ENCODE measurements at places on chromosomes 2 and 18.

DNA sequence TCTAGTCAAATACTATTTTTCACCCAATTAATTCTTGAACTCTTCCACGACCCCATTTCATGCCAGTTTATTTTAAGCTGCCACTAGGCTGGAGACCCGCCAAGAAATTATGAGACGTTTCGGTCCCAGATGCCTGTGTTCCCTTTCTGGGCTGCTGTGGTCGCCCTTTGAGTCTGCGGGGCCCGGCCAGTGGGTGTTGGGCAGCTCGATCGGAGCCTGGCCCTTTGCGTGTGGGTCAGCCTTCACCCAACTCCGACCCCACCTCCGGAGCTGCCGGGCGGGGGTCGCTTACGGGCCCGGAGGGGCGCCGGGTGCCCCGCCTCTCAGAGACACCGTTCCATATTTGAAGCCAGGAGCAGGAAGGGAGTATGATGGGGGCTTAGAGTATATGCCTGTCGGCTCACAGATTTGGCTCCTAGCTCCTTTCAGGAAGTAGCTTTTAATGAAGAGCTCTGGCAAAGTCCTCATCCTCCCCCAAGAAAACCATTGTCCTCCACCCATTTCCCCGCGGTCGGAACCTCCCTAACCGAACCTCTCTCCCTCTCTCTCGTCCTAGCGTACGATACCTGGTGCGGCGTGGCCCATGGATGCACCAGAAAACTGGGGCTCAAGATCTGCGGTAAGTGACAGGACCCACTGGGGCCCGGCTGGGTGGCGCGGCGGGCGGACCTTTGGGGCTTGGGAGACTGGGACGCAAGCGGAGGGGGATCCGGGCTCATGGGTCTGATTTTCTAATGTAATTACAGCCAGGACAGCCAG, 5.0 kb downstream of the GAD1 start:
- DNase-seq = no peak

- no peak for DNase-seq
Observed at GRCh38 chr2:133085646-133086045, 415.6 kb upstream of the LYPD1 start.

DNA sequence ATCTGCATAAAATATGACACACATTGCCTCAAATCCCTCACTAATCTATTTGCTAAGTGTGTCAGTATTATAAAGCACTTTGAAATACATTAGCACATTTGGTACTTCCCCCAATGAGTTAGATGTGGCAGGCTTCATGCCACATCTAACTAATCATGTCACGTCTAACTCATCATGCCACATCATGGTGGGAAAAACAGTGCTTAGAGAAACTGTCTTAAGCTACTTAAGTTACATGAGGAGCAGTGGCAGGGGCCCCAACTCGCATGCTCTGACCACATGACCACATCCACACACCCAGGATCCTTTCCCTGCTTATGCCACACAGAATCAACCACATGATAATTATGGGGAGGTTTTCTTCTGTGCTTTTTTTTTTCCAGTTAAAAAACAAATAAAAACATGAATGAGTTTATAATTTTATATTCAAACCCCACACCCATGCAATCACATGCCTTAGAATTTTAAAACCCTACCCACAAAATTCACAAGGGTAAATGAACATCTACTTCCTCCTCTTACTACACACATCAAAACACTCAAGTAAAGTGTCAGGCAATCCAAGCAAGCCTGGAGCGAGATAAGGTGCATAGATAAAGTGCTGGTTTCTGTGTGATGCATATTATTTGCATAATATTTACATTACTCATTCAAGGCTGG, 1.6 kb downstream of the ABCA12 start:
- no peak for DNase-seq

GRCh38 chr2:104402825-104403224, 451.1 kb upstream of the POU3F3 start:
- no peak for DNase-seq

- DNase-seq = no peak
Observed at GRCh38 chr18:26963292-26963691, 97.8 kb upstream of the AQP4 start.

- no peak for DNase-seq
Observed at GRCh38 chr18:23629444-23629946, 33.2 kb downstream of the ANKRD29 start.

- DNase-seq = no peak
Observed at GRCh38 chr2:232879618-232880494, 9.8 kb downstream of the SNORC start.

GRCh38 chr18:13570856-13571495, 155.4 kb downstream of the FAM210A start:
- DNase-seq = no peak

- DNase-seq = no peak
Observed at GRCh38 chr2:9002313-9002636, 1.2 kb downstream of the MBOAT2 start.

DNA sequence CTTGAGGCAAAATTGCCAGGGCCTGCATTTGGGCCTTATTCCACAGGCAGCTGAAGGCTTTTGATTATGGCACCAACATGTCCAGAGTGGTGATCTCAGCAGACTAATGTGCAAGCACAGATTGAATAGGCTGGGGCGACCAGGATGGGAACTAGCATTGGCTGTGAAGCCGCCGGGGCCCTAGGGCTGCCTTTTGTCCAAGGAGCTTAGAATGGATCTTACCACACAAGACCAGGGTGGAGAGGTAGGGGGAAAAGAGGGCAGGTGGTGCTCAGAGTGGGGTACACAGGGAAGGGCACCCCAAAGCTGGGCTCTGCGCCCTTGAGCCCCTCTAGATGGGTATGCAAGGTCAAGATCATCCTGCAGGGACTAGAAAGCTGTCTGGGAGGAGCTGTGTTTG, 23.1 kb downstream of the PSD4 start:
- DNase-seq = no peak

GRCh38 chr2:95270541-95271081, 3.6 kb upstream of the PROM2 start:
- DNase-seq = no peak

DNA sequence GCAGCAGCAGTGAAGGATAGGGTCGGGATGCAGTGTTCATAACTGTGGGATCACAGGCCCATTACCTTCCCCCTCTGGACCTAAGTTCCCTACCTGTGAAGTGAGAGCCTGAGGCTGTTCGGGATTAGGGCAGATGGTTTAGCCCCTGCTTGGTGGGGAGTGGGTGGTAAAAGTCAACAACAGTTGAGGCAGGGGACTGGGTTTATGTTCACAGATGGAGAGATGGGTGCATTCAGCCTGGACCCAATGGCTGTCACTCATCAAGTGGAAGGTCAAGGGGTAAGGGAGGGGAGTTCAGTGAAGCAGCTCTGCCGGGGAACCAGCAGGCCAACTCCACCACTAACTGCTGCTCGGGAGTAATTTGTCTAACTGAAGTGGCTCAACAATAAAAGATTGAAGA, 180.4 kb downstream of the FAM210A start:
- DNase-seq = no peak

DNA sequence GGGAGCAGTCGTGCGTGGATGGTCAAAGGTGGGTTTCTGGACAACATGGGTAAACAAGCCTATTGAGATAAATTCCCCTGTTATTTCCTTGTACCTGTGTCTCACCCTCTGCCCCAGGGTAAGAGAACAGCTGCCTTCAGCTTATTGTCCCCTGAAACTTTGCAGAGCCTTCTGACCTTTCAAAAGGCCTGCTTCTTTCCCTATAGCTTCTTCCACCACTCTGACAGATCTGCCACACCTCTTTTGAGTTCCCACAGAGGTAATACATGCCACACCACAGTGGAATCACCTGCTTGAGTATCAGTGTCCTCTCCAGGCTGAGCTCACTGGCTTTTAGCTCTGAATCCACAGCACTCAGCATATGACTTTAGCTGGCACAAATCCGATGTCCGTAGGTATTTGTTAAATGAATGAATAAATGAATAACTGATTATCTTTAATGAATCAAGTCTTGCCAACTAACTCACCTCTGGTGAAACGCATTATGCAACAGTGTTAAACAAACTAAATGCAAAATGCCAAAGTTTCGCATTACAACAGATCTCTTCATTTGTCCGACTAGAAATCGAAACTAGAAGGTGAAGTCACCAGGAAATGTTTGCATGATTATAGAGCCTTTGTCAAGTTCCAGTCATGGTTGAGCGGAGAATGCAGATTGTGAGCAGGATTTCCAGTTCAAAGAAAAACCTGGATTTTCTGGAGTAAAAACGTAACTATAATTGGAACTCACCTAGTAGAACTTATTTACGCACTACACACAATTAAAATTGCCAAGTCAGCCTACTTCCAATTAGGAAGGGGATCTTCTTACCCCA, 16.4 kb downstream of the DYNAP start:
- no peak for DNase-seq

- no peak for DNase-seq
Observed at GRCh38 chr2:223588251-223588650, 13.9 kb downstream of the SCG2 start.

DNA sequence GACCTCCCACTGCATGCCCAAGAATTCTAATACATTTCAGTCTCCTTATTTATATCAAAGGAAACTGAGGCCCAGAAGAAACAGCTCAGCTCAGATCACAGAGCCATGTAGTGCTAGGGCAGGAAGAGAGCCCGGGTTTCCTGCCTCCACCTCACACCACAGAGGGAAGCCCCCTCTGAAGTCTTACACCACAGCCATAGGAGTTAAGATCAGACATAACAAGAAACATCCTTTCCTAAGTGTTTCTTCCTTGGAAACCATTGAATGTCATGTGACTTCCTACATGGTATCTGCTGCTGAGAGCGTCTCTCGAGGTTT, 102.1 kb downstream of the MTCL1 start:
- no peak for DNase-seq

DNA sequence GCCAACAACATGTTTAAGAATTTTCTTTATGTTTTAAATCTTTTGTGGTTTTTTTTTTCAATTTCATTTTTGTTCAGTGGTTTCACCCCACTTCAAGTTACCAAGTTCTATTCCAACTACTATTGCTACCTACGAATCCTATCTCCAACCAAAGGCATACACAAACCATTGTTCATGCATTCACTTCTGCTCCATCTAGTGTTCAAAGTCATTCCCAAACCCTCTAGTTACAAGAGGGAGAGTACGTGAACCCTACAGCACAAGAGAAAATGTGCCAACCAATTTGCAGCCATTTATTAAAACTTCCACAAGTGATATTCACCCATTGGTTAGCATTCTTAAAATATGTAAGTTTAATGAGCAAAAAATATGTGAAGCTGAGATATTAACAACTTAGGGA, 295.1 kb upstream of the KYNU start:
- DNase-seq = no peak

GRCh38 chr2:203697190-203697589, 9.2 kb upstream of the CD28 start:
- no peak for DNase-seq

DNA sequence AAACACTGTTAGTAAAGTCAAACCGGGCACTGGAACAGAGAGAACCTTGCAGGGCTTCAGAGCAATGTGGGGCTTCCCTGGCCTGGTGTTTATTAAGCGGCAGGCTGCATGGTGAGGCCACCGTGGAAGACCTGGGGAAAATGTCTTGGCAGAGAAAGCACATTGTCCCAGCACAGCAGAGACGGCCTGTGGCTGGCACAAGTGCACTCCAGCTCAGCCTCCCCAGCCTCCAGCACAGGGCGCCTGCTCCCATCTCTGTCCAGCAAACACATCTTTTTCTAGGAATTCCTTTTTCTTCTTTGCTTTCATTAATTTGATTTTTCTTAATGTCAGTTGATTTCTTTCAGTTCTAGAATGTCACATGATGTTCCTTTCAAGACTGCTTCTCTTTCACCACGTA, 138.2 kb upstream of the NFATC1 start:
- DNase-seq = no peak

DNA sequence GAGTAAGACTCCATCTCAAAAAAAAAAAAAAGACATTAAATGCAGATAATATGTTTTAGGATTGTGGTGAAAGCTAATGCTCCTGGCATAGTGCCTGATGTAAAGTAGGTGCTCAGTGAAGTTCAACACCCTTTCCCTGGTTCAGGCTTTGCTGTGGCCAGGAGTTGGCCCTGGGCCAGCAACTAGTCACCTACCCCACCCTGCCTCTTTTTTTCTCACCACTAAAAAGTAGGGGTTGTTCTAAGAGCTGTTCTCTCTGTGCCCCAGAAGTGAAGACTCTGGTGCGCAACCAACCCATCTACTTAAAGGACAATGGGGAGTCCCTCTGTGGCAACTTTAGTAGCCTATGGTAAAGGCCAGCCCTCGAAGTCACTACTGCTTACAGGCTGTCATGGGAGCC, 75.9 kb downstream of the DNMT3A start:
- DNase-seq = no peak

DNA sequence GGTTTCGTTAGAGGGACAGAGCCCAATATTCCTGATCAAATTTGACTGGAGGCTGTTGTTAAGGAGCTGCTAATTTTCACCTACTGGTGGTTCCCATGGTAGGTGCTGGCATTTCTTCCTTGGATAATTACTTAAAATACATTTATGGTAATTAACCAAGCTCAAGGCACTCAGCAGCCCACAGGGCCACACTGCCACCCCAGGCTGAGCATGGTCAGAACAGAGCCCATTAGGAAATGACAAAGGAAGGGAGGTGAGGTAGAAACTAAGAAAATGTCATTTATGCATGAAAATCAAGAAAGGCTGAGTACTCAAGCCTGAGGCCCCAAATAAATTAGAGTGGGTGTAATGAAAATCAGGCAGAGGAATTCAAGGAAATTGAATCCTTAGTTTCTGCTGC, 510.2 kb upstream of the GYPC start:
- no peak for DNase-seq
